ENCODE measurements at places on chromosomes 4 and X.

- DNase-seq, result no peak
These were observed 203.5 kb upstream of the TET2 start for GRCh38 chr4:104942990-104943743.

DNA sequence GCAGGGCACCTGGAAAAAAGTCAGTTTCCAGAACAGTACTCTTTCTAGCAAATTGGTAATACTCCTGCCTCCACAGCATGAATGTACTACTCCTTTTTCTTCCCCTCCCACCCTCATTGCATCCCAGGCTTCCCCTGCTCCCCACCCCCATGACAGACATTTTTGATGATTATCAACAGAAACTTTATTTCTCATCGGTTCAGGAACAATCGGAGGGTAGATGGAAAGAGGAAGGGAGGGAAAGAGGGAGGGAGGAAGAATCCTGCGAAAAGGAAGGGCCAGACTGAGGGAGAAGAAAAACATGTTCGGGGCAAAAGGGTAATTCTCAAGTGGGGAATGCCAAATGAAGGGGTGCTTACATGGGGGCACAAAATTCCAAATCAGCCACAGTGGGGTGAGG lies 705 bp upstream of the CXorf65 start:
- no peak for DNase-seq

DNA sequence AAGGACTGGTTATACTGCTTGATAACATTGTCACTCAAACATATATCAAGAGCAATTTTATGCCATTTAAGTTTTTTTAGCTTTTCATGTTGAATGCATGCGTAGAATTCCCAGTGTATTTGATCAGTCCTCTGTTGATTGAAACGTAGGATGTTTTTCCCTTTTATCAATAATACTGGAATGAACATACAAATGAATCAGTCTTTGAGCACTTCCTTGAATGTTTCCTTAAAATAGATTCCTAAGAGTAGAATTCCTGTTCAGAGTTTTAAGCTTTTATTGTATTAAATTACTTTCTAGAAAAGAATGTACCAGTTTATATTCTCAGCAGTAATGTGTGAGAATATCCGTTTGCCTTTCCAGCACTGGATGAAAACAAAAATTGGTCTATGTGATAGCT lies 37.8 kb downstream of the ADD1 start:
- no peak for DNase-seq

GRCh38 chrX:141904262-141904661 lies 568 bp downstream of the MAGEC1 start:
- no peak for DNase-seq

DNA sequence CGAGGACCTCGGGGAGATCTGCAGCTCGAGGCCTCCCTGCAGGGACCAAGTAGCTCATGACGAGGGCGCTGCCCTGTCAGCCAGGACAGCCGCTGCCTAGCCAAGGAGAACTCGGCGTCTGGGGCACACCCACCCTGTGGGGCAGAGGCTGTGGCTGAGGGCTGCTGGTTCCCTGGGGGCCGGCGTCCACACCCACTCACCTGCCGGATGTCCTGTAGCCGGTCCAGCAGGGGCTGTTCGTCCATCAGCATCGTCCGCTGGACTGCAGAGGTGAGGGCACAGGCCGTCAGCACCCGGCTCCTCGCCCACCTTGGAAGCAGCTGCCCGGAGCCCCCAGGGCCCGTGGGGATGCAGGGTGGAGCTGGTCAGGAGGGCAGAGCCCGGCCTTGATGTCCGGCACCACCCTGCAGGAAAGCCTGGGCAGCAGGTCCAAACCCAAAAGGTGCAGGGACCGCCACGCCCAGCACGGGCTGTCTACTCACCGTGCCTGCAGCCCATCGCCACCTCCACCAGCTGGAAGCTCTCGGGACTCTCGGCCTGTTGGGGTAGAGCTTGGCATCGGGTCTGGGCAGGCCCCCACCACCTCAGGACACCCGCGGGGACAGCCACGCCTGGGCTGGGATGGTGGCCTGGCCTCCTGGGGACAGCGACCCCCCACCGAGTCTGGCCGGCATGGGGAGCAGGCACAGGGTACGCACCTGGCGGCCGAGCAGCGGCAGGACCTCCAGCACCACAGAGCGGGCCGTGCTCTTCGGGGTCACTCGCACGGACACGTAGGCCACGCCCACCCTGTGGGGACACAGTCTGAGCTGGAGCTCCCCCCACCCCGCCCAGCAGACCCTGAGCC lies 6.9 kb downstream of the DGKQ start:
- DNase-seq, result no peak

DNA sequence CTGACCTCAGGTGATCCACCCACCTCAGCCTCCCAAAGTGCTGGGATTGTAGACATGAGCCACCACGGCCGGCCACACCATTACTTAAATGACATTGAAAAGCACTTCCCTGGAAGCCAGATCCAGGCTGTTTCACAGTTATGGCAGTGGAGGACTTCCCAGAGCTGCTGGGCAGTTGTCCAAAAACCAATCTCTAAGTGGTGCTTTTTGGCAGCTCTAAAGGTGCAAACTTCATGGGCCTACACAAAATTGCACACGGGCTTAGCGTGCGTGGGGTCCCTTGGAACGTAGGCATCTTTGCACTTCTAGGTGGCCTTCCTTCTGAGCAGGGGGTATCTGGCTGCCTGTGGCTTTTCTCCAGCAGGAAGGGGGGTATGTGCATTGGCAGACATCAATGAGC lies 172.3 kb downstream of the SHOX start:
- no peak for DNase-seq

- no peak for DNase-seq
These were observed 93.8 kb downstream of the GPC4 start for GRCh38 chrX:133321451-133321850.

DNA sequence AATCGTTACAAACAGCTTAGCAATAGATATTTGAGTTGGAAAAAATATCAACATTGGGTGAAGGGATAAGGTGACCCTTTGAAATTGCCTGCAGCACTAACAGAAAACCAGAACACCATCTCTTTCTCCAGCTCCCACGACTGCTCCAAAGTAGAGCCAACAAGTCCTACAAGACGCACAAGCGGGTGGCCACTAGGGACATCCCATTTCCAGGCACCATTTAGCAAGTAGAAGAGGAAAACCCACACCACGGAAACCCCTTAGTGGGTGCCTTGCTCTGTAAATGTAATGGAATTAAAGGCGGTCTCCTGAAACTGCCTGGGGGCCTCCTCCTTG lies 1.9 kb downstream of the ARHGAP6 start:
- DNase-seq, result no peak

DNA sequence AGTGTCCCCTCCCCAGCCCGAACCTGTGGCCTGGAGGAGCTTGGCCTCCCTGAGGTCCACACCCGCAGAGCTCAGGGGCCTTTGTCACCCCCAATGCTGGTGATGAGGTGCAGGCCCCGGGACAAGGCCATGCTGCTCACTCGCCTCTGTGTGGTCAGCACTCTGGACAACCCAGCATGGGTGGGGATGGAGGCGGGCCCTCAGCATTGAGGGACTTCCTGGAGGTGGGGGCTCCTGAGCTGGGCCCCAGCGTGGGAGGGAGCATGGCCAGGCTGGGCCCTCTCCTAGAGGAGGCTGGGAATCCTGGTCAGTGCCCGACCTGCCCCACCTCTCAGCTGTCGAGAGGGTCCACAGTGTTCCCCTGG lies 30.6 kb downstream of the TACC3 start:
- no peak for DNase-seq

- DNase-seq, result no peak
These were observed 2429.7 kb downstream of the PCDH7 start for GRCh38 chr4:33149658-33150524.

- DNase-seq, result no peak
These were observed 20.3 kb upstream of the ASMTL start for GRCh38 chrX:1472975-1473374.

GRCh38 chr4:3512279-3512678 lies 19.9 kb downstream of the LRPAP1 start:
- no peak for DNase-seq

GRCh38 chr4:147635348-147635747 lies 18.2 kb downstream of the TMEM184C start:
- DNase-seq, result no peak

- no peak for DNase-seq
These were observed 419.1 kb downstream of the TMA16 start for GRCh38 chr4:163913571-163913970.

- DNase-seq, result no peak
These were observed 6.0 kb upstream of the WDR13 start for GRCh38 chrX:48591255-48591791.

GRCh38 chr4:71380788-71381187 lies 42.0 kb downstream of the SLC4A4 start:
- DNase-seq, result no peak

DNA sequence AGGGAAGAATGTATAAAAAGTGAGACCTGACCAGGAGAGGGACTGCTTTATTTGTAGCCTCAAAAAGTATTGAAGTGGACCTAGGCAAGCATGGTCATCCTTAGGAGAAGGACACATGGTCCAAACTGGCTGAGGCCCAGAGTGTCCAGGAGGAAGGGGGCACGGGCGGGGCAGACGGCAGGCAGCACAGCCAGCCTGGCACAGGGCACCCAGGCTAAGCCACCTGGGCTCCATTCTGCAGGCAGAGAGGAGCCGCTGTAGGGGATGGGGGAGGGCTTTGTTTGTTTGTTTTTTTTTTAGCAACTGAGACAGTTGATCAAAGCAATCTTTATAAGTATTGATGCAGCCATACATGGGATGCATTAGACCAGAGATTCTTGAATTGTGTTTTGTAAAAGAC lies 188.6 kb downstream of the PRDM5 start:
- DNase-seq, result no peak

DNA sequence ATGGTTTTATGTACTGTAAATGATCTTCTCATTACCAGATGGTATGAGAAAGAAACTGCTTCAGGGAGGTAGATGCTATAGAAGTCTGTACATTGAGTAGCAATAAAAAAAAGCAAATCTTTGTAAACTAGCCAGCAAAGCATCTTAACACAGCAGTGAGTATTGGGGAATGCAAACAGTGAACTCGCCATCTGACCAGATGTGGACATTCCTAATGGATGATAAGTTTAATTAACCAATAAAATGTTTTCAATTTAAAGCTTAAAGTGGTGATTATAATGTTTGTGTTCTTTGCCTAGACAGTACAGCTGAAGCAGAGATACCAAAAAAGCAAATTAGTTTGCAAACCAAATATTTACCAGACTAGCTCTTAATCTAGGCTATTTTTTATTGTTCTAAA lies 1144.2 kb downstream of the FAT4 start:
- no peak for DNase-seq

DNA sequence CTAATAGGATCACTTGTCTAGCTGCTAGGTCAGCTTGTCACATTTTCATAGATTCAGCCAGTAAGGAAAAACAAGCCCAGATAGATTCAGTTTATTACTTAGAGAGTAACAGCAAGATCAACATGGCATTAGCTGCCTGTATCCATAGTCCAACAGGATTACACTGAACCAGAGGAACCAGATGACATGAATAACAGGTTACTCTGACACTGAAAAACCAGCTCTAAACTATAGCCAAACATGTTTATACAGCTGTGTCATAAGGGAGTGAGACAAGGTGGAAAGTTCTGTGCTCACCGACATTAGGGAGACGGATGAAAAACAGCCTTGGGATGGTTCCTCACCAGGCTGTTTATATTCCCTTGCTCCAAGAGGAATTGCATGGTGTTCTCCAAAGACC lies 102.9 kb upstream of the EOLA2 start:
- DNase-seq, result no peak

GRCh38 chrX:77167993-77168392 lies 279.2 kb upstream of the FGF16 start:
- DNase-seq, result no peak

- no peak for DNase-seq
These were observed 340 bp downstream of the HNRNPD start for GRCh38 chr4:82373486-82373815.

DNA sequence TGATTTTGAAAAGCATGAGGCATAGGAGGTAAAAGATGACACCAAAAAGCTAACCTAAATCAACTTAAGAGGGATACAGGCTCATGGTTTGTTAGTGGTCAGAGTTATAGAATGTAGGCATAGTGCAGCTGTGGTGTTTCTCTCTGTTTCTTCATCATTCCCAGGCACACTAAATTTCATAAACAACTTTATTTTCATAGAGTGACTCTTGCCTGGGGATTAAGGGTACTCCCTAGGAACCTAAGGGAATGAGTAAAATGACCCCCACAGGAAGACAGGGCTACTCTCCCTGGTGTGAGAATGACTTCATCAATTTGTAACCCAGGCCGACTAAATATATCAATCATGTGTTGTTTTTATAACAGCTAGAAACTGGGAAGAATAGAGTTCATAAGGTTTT lies 11.1 kb downstream of the FABP2 start:
- DNase-seq, result no peak

- DNase-seq, result no peak
These were observed 30.3 kb upstream of the CLDN24 start for GRCh38 chr4:183352546-183352945.

Measured in D721Med (cell line).